ENCODE measurements at places on chromosomes 2 and 18.

DNA sequence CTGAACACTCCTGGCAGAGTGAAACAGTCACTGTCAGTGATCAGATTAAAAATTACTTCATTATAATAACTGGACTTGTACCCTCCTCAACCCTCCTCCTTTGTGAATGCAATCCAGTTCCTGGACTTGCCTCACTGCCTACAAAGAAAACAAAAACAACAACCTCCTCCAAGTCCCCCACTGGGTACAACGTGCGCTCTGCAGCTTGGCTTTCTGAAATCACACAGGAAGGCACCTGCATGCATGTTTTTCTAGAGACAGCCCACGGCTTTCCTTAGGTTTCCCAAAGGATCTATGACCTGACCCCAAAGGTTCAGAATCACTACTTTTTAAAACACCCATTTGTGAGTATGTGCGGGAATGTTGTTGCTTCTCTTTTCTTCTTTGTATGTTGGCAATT is 61.4 kb upstream of the TUBA3E start:
- DNase-seq, result no peak

DNA sequence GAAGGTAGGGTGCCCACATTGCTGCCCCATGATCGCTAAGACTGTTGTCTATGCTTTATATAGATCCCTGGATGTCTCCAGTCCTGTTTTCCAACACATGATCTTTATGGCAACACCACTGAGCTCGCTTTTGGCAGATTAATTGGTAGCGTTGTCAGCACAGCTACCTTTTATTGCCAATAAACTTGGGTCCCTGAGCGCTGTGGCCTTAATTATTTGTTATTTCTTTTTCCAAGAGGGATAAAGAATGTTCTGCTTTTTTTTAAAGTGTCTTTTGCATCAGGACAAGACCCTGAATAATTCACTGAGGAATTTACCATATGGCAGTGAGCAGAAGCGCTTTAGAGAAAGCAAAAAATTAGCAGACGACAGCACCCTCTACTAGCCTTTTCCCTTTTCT is 113.5 kb downstream of the COLEC12 start:
- DNase-seq, result no peak

GRCh38 chr2:71126957-71127356 is 3.1 kb downstream of the MCEE start:
- DNase-seq, result no peak

DNA sequence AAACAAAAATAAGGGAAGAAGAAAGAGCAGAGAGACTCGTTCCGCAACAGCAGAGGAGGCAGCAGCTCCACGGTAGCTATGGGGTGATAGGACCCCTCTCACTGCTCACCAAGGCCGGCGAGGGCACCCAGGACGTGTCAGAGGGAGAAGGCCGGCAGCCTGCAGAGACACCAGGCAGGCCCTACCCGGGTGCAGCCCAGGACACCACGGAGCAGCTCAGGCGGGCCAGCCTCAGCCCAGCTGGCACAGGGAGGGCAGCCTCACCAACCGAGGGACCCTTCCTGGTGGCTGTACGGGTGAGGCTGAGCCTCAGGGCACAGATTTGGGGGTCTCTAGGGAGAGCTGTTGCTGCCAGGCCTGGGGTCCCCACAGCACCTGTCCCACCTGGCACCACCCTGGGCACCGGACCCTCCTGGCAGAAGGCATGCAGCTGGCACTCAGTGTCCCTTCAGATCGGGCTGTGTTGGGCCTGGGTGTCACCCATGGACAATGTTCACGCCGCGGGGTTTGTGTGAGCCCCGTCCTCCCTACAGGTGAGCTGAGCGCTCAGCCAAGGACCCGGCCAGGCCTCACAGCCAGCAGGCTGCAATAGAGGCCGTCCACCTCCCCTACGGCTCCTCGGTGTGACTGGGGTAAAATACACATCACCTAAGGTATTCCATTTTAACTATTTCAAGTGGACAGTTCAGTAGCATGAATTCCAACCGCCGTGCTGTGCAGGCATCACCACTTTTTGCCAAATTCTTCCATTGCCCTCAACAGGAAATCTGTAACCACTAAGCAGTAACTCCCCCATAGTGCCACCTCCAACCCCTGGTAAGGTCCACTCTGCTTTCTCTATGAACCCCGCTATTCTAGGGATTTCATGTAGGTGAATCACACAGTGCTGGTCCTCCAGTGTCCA is 21.6 kb downstream of the KCNG2 start:
- DNase-seq, result no peak

DNA sequence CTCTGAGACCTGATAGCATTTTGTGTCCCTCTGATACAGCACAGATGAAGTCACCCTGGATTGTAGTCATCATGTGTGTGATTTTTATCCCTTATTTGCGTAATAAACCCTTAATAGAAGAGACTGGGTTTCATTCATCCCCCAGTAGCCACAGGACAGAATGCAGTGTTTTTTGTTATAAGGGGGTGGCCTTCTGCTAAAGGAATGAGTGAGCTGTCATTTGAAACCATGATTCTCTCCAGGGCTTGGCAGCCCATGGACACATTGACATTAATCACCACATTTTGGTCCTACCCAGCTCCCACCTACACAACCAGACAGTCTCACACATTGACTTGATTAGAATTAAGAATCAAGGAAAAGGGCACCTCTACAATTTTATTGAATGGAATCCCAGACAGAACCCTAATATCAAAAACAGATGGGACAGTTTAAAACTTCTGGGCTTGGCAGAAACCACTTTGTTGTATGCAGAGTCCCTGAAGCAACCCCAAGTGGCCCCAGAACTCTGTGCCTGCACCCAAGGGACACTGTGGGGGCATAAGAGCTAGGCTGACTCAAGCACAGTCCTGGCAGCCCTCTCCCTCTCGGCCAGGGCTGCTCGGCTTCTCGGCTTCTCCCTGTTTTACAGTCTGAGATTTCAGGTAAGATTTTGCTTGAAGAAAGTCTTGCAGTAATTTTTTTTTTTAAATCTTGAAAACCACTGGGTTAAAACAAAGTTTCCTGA is 254.0 kb upstream of the SLC14A2 start:
- no peak for DNase-seq

DNA sequence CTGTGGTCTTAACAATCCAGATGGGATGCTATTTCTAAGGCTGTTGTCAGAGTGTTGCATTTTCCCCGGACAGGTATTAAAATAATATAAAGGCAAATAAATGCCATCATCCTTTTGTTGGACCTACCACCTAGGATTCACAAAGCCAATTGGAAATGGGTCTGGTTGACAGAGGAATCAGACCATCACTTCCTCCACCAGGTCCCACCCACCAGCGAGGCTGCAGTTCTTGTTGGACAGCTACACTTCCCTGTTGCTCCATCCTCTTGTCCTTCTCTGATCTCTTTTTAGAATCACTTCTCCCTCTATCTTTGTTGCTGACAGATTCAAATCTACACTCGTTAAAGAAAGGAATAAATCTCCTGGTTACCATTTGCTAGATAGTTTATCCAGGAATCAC is 1.1 kb downstream of the TMEM169 start:
- DNase-seq, result no peak

GRCh38 chr18:46910856-46911255 is 6.5 kb downstream of the PIAS2 start:
- DNase-seq, result no peak

GRCh38 chr18:1653873-1654272 is 749.2 kb downstream of the ADCYAP1 start:
- DNase-seq, result no peak

DNA sequence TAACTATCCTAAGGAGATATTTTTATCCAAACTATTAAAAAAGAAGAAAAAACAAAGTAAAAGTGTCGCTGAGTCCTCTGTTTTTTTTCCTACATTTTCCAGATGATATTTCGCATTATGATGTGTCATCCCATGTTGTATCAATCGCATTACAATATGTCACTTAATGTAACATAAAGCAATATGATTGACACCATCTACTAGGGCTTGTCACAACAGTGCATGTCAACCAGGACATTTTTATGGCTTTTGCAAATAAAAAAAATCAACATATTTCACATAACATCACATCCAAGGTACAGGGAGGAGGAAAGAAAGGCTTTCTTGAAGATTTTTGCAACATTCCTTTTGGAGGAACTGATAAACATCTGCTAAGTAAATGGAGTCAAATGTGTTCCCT is 308.9 kb downstream of the ETAA1 start:
- DNase-seq, result no peak

DNA sequence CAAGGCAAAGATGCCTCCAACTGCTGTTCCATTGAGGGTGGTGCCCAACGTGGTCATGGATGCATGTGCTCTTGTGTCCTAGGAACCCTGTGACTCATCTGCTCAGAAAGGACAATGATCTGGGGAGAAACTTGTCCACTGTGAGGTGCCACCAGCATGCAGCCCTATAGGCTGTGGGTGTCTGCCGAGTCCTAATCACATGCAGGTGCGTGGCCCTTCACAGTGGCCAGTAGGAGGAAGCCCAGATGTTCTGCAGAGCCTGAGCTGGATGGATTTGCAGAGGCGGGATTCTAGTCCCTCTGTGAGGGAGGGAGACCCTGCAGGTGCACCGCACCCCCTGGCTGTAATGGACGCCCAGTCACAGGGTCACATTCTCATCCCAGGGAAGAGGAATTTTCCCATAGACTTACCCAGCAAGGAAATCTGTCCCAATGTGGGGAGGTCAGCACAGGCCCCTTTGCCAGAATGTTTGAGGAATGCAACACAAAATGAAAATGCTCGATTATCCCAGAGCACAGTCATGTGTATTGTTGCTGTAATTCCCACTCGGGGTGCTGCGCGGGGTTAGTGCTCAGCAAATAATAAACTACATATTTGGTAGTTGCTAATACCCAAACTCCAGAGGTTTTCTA is 13.9 kb downstream of the GDF7 start:
- no peak for DNase-seq

- DNase-seq, result no peak
These were observed 307.5 kb downstream of the GALR1 start for GRCh38 chr18:77557046-77557587.
